Fibroblast of gingiva (primary cell): ENCODE measurements at places on chromosomes 11 and 22.

- peak; percentile 26 for DNase-seq
Measured at GRCh38 chr22:24148266-24149197, 32.8 kb upstream of the SUSD2 start.

GRCh38 chr11:114308689-114309089 lies 12.5 kb downstream of the NNMT start:
- peak; percentile 99 for DNase-seq

DNA sequence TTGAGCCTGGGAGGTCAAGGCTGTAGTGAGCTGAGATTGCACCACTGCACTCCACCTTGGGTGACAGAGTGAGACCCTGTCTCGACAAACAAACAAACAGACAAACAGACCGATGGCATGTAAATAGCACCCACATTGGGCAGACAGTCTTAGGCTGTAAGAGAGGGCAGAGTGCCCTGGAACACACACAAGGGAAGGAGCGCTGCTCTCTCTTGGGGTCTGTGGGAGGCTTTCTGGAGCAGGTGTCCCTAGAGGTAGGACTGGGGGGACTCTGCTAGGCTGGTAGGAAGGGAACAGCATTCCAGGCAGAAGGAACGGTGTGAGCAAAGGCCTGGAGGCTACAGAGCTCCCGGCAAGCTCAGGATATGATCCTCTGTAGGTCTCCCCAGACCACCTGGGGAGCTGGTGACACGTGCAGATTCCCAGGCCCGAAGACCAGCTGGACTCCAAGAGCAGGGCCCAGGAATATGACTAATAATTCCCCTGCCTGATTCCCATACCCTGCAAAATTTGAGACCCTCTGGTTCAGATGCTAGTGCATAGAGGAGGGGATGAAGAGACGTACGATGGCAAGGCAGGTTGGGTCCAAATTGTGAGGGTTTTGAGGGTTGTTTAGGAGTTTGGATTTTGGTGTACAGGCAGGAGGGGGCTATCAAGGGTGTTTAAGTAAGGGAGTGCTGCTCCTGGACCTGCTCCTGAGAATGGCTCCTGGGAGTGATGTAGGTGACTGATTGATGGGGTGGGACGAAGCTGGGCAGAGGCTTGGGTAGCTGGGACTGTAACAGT lies 11.6 kb downstream of the SMIM38 start:
- DNase-seq, result no peak

DNA sequence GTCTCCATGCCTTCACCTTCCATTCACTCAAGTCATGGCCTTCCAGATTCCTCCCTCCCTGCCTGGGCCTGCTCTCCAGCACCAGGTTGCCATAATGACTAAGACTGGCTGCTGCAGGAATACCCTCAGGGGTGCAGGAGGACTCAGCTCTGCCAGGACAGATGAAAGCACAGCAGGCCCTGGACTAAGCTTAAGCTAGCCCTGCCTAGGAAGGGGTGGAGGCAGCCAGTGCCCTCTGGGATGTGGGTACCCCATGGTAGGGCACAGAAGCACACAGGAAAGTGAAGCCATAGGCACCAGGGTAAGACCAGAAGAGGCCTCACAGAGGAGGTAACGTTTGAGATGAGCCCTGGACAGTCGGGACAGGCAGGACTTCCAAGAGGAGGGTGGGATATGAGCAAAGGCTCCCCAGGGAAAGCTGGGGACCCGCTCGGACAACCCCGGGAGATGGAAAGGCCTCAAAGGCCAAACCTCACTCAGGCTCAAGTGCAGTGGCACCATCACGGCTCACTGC lies 3.0 kb upstream of the RIN1 start:
- DNase-seq, result no peak

GRCh38 chr22:31211482-31211861 lies 626 bp upstream of the LIMK2 start:
- DNase-seq, result no peak

- no peak for DNase-seq
Measured at GRCh38 chr11:102493524-102493923, 37.0 kb downstream of the MMP7 start.

DNA sequence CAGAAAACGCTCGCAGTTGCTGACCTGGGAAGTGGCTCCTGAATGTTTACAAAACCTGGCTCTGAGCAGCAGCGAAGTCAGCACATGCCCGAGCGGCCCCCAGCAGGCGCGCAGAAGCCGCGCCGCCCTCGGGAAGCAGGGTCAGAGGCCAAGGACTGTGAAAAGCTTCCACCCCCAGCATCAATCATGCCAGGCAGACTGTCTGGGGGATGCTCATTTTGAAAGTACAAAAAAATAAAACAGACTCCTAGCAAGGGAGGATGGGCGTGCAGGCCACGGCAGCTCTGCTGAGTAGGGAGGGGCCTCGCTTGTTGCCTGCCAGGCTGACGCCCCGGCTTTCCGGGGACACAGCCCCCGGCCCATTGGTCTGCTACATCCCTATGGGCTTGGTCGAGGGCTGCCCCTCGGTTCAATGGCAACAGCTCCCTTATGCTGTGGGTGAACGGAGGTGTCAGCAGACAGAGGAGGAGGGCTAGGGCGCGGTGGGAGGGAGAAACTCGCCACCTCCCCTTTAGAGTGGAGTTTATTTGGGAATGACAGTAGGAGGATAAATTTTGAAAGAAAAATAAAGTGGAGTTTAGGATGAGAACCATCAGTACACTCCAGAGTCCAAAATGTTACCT lies 37.7 kb upstream of the GNB1L start:
- no peak for DNase-seq

- no peak for DNase-seq
Measured at GRCh38 chr11:109804911-109805310, 288.3 kb upstream of the ZC3H12C start.

DNA sequence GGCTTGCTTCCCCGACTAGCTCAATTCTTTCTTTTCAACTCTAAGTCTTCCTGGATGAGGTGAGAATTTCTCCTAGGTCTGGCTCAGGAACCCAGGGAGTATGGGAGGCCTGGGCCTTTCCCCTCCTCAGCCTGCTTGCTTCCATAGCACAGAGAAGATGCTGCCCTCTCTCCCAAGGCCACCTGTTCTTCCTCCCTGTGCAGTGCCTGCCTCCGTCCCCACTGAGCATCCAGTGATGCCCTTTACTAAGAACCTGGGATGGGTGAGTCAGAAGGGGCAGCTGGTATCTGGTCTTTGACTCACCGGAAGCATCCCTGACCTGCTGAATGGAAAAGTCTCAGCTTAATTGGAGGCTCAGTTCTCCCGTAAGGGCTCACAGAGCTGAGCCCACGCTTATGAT lies 607.9 kb downstream of the BUD13 start:
- no peak for DNase-seq

DNA sequence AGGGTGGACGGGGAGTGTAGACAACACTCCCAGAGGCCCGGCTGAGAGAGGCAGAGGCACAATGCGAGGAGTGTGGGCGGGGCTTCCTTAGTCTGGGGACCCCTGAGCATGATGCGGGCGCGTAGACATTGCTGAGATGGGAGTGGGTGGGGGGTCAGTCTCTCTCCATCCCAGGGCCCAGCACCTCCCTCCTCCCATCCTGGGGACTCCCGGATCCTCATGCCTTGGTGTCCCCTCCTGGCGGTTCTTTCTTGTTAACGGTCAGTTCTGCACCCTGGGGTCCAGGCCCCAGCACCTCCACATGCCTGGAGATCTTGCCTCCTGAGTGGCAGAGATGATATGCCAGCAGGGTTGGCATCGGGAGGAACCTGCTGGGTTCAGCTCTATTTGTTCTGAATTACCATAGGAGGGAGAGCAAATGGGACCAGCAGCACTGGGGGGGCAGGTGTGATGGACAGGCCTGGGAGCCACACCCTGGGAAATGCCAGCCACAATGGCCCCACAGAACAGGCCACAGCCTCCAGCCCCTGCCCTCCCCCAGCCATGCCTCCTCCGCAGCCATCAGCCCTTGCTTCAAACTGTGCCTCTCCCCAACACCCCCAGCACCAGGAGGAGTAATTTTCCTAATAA lies 55.7 kb downstream of the RTL6 start:
- DNase-seq, result no peak

DNA sequence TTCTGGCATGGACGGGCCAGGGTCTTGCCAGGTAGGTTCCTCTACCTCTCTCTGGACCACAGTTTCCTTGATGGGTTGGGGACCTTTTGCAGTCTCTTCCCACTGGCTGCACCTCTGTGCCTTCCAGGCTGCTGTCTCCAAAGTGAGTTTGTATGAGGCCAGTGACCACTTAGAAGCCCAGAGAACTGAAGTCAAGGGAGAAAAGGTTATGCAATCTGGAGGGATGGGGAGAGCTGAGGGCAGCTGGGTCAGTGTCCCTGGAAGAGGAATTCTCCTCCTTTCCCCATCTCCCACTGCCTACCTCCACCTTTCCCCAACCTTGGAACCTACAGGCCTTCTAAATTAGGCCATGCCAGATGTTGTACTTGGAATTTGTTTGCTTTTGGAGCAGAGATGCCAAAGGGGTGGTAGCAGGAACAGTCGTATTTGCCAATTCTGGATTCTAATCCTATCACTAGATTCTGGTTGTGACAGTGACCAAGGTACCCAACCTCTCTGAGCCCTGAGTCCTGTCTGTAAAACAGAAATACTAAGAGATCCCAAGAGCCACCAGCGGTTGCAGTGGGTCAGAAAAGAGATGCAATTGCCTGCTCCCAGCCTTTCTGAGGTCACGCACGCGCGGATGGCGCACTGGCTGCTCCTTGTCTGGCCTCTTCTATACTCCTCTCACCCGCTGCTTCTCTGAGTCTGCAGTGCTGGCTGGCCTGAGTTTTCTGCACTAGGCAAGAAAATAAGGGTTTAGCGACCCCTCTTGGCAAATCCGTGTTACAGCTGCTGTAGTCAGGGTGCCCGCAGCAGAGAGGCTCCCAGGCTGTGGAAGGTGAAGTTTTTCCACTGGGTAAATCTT lies 10.7 kb upstream of the ACCSL start:
- DNase-seq, result peak; percentile 74

DNA sequence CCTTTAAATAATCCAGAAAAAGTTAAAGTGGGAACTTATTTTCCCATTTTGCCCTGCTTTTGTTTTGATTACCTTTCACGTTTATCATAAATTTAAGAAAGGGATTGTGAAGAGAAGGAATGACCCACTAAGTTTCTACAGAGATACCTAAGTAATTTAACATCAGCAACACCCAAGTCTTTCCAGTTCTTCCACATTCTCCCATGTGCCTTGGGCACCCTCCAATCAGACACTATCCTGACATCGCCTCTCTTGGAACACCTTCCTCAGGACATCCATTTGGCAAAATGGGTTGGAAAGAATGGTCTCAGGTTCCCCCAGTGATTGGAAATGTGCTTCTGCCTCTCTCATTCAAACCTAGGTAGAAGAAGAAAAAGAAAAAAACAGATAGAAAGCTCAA lies 6.3 kb downstream of the BBOX1 start:
- no peak for DNase-seq

DNA sequence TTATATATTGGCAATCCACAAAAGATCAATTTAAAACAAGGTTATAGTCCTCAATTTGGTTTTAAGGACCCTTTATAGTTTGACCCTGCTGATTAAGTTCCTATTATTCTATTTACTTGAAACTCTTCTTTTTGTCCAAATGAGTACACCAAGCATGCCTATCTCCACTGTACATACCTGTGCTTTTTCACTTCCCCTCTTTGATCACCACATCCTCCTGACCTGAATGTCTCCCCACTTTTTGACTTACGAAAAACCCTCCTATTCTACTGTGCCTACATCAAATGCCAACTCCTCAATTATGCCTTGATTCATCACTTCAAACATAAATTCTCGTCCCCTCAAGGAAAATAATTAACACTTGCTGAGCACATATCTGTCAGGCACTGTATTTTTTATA lies 113.5 kb downstream of the SOX6 start:
- no peak for DNase-seq

DNA sequence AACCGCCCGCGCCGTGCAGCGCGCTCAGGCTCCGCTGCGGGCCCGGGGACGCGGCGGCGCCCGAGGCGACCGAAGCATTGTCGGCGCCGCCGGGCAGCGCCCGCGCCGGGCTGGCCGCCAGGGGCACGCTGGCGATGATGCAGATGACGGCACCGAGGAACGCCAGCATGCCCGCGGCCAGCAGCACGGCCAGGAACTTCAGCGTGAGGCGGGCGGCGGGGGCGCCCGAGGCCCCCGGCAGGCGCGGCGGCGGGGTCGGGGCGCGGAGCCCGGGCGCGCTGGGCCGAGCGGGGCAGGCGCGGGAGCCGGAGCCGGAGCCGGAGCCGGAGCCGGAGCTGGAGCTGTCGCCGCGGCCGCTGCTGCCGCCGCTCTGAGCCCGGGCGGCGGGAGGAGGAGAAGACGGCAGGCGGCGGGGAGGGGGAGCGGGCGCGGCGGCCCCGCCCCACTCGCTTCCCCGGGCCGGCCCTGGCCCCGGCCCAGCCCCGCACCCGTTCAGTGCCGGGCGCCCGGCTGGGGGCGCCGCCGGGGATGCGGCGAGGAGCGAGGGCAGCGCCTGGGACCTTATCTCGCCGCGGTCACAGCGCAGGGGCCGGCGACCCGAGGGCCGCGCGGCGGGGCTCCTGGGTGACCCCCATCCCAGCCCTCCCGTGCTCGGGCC lies at the start of gene NPTXR:
NPTXR (minus strand) TSS at position 372 of the 658 bp plus-strand sequence.
- peak; percentile 41 for DNase-seq

DNA sequence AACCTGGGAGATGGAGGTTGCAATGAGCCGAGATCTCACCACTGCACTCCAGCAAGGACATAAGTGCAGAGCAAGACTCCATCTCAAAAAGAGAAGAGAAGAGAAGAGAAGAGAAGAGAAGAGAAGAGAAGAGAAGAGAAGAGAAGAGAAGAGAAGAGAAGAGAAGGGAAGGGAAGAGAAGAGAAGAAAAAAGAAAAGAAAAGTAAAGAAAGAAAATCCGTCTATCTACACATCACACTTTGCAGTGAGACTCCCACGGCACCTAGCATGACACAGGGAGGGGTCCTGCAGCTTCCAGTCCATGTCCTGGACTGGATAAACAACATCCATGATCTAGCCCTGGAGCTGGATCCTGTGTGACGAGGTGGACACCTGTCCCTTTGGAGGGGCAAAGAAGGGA lies 4.0 kb upstream of the PPARA start:
- DNase-seq, result no peak
